ENCODE measurements at places on chromosomes 11 and 22. TPM values are rescaled to one million over a fixed set of nuclear protein-coding genes. Genes with fewer than 3 reads are reported as not detected.

NEFH gene
- total RNA-seq: 0.86 TPM

FAT3 gene
- total RNA-seq: 0.33 TPM

GLB1L2 gene
- 1.6 TPM for total RNA-seq

MRGPRE gene
- total RNA-seq: not detected
